ENCODE measurements at places on chromosomes 2 and 18.

DNA sequence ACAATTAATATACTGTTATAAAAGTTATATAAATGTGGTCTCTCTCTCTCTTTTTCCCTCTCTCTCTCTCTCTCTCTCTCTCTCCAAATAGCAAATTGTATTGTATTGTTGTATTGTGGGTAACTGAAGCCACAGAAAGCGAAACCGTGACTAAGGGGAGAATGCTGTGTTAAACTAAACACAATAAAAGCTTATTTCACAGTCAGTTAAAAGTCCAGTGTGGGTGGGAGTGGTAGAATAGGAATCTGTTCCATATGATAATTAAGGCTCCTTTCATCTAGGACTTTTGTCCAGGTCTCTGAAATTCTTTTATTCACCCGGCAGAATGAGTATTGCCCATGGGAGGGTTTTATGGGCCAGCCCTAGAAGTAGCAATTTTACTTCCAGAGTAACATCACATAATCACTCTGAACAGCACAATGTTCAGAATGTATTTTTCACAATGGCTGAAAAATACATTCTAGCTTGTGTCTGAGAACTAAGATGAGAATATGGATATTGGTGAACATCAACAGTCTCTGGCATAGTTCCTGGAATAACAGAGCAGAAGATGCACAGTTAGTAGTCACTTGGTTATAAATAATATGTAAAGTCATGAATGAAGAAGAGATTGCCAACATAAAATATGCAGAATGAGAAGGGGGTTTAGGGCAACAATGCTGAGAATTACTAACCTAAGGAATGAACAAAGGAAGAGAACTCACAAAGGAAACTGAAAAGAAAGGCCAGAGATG is 399.1 kb downstream of the PLCL1 start:
- DNase-seq = no peak

GRCh38 chr2:177241711-177242120 is 22.8 kb downstream of the NFE2L2 start:
- DNase-seq = no peak

DNA sequence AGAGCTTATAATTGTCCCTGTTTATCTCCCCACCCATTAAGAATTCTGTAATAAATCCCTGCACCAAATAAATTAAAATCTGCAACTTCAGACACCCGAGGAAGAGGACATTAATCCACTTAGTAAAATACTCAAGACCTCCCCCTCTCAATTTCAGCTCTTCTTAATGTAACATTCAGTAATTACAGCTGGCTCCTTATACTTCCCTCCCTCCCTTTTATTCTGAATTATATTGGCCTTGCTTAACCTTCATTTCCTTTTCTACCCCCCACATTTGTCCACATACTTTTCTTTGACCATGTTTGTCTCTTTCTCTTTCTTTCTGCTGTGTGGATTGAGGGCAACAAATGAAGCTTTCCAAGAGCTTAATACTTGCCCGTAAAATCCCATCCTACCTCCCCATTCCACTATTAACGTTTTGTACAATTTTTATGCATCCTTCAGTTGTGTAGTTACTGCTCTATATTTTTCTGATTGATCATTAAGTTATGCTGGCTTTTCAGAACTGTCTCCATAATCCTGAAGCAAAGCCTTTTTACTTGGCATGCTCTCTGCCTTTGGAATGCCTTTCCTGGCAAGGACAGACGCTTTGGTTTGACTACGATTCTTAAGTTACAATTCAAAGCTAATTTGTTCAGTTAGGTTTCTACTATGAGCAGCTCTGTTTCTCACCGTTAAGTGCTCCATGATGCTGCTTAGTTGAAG is 580.1 kb downstream of the ZEB2 start:
- no peak for DNase-seq

GRCh38 chr2:26316041-26316440 is 29.9 kb upstream of the SELENOI start:
- no peak for DNase-seq

DNA sequence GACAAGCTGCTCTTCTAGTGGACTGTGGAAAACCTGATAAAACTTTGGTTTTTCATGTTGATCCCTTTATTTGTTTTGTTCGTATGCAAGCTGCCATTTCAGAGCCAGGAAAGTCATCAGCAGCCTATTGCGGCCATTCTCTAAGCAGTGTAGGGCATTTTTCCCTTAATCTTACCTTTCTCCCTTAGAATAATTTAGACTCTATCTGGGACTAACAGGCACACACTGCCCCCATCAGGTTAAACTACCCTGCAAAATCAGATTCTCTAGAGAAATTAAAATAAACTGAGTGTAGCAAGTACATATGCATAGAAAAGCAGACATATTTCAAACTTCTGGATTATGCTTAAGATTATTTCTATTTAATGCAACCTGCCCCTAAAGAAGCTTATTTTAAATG is 347.5 kb downstream of the METTL4 start:
- DNase-seq = no peak

- no peak for DNase-seq
Observed at GRCh38 chr2:233831861-233832260, 22.5 kb downstream of the HJURP start.

- DNase-seq = no peak
Observed at GRCh38 chr2:168593713-168594112, 137.6 kb downstream of the CERS6 start.

GRCh38 chr2:9972621-9973479 is 21.4 kb downstream of the GRHL1 start:
- no peak for DNase-seq

GRCh38 chr18:78781601-78781960 is 198.0 kb upstream of the SALL3 start:
- no peak for DNase-seq

GRCh38 chr18:44730803-44731529 is 50.3 kb downstream of the SETBP1 start:
- no peak for DNase-seq

DNA sequence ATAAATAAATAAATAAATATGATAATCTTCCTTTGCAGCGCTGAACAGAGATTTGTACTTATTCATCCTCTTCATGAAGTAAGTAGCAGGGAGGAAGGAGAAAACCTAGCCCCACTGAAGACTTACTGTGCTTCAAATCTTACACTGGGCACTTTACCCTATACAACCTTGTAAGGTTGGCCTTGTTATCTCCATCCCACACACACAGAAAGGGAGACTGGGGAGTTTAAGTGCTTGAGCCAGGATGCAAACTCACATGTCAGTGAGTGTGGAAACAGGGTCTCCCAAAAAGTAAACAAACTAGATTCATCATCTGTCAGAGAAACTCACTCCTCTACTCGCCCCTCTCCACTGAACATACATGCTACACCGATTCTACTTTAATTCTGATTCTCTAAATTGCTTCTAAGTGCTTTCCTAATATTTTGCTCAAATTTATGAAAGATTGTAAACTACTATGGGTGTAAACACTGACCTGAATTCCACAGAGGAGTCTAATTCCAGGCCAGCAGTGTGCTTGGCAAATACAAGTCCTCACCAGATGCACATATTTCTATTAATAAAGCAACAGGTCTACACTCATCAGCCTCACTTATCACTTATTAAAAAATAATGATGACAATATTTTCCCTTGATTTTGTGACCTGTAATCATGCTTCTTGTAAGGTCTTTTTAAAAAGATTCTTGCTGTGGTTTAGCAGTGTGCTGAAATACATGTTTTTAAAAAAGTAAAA is 155.5 kb downstream of the TCF4 start:
- no peak for DNase-seq

DNA sequence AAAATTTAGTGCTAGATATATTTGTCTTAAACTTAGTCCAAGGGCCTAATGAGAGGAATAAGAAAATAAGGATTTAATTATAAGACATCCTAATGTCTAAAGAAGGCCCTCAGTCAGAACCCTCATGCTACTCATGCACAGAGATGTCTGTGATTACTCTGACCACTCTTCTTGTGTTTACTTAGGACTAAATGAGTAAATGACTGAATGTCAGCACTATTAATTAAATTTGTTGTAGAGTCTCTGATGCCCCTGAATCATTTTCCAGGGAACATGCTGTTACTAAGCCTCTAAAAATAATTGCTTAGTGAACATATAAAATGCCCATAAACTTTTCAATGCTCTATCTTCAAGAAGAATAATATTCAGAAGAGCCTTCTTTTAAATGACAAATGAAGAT is 32.4 kb downstream of the GULP1 start:
- DNase-seq = no peak

DNA sequence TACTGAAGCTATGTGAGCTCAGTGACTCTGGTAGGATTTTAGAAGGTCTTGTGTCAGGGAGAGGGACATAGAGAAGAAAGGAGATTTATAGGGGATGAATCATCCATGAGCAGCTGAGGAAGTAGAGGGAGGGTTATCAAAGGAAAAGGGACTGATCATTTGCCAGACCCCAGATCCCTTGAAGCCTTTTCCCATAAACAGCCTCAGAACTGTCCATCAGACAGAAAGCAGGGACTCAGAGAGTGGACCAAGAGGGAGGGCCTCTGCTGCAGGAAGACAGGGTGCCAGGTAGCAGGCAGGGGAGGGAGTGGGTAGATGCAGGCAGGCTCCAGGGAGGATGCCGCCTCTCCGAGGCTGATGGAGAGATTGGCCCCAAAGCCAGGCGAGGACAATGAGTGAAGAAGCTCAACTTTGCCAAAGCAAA is 133.9 kb downstream of the TNS1 start:
- no peak for DNase-seq

DNA sequence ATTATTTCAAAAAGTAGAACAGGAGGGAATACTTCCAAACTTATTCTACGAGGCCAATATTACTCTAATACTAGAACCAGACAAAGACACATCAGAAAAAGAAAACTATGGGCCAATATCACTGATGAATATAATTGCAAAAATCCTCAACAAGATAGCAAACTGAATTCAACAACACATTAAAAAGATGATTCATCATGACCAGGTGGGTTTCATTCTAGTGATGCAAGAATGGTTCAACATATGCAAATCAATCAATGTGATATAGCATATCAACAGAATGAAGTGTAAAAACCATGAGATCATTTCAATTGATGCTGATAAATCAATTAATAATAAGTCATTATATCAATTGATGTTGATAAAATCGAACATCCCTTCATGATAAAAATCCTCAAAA is 22.4 kb upstream of the EML6 start:
- no peak for DNase-seq

GRCh38 chr2:6074089-6074643 is 382.0 kb downstream of the SOX11 start:
- no peak for DNase-seq

DNA sequence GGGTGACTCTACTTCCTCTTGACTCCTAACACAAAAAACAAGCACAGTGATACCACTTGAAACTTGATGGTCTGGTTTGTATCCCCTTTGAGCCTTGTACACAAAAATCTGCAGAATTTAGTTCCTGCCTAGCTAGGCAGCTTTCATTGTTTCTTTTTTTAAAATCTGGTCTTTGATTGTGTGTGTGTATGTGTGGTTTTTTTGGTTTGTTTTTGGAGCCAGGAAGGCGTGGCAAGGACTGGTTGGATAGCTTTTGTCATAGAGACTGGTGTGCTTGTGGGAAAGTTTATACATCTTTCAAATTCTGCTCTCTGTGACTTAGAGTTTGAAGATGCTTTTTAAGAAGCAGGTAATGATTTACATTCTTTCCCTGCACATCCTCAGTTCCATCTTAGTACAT is 127.4 kb downstream of the TANC1 start:
- DNase-seq = no peak

DNA sequence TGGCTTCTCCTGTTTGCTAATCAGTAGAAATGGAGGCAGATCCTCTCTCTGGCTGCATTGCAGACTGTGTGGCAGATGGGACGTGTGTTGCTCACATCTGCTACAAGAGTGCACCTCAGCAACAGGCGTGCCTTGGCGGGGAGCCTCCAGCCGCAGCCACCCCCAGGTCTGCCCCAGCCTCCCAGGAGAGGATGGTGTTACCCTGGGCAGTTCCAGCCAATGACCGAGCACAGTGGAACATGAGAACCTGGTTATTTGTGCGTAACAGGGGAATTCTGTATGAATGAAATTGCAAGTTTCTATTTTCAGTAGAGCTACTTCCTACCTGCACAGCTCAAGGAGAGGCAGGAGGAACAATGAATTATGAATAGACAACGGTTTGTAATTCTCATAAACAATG is 130.6 kb upstream of the CBLN2 start:
- no peak for DNase-seq

- DNase-seq = no peak
Observed at GRCh38 chr18:4040391-4041092, 414.6 kb downstream of the DLGAP1 start.

- DNase-seq = no peak
Observed at GRCh38 chr18:2515171-2515787, 56.0 kb downstream of the METTL4 start.

- no peak for DNase-seq
Observed at GRCh38 chr2:10414591-10414990, 33.5 kb downstream of the ODC1 start.

Measured in activated CD8-positive, alpha-beta memory T cell treated with anti-CD3 and anti-CD28 coated beads for 1 hour (primary cell).